ENCODE measurements at places on chromosomes 5 and 9. TPM values are rescaled to one million over a fixed set of nuclear protein-coding genes. Genes with fewer than 3 reads are reported as not detected.

DNA sequence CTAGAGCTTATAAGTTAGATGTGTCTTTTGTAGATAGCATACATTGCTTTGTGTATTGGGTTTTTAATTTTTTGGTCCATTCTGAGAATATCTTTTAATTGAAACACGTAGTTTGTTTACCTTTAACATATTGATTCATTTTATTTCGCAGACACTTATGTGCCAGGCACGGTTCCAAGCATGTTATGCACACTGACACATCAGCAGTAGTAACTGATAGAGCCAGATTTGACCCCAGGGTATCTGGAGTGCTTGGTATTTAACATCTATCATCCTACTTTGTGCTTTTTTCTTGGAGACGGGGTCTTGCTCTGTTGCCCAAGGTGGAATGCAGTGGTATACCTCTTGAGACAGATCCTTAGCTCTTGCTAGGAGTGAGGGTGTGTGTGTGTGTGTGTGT, 71.9 kb downstream of the USP20 start:
- no peak for DNase-seq

DNA sequence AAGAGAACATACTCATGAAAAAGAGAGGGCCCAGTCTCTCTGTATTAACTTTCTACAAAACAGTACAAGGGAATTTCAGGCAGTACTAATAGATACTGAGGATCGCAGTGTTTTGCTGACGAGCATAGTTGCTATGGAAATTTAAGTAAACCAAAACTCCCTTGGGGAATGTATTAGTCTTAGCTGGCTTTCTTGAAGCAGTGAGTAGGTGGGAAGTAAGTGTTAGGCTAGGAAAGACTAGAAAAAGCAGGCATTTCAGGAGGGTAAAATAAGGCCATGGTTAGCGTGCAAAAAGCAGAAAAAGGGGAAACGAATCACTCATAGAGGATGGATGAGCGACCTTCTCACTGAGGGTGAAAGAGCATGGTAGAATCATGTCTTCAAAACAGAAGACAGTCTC, 84.3 kb upstream of the ACTBL2 start:
- DNase-seq = no peak

- peak; percentile 58 for DNase-seq
Measured at GRCh38 chr9:75265525-75265972, 177.2 kb downstream of the OSTF1 start.

- DNase-seq = no peak
Measured at GRCh38 chr9:70020991-70021571, 22.6 kb upstream of the MAMDC2 start.

DNA sequence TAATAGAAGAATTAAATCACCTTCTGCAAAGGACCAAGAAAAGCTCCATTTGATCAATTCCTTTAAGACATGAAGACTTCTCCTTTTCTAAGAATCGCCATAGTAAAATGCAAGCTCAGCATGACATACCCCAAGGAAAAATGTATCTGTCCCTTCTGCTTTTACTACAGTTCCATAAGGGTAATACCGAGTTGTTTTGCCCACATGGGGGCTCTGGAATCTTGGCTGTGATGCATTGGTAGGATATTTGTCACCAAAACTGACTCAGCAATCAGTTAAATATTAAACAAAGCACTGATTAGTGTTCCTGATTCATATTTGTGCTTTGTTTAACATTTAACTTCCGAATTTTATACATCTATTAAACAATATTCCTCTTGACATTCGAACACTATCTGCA, 24.3 kb upstream of the KCNIP1 start:
- no peak for DNase-seq

The GZMA gene
- total RNA-seq = not detected

GRCh38 chr5:176355400-176356178, 6.0 kb downstream of the KIAA1191 start:
- no peak for DNase-seq

DNA sequence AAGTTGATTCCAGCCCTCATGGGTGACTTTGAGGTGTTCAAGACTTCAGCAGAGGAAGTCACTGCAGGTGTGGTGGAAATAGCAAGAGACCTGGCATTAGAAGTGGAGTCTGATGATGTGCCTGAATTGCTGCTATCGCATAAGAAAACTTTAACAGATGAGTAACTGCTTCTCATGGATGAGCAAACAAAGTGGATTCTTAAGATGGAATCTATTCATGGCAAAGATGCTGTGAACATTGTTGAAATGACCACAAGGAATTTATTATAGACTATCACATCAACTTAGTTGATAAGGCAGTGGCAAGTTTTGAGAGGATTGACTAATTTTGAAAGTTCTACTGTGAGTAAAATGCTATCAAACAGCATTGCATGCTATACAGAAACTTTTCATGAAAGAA, 17.1 kb upstream of the POU4F3 start:
- DNase-seq = no peak

- DNase-seq = peak; percentile 85
Measured at GRCh38 chr5:78648359-78649210, at the start of gene LHFPL2. LHFPL2 (minus strand) TSS chr5:78648772; CDS start chr5:78510213, 138,559 bp downstream.

The GABBR2 gene
- total RNA-seq = 6.2 TPM

The FOXD4 gene
- total RNA-seq = not detected

- DNase-seq = no peak
Measured at GRCh38 chr5:111562561-111562960, 50.2 kb upstream of the STARD4 start.

The MYORG gene
- total RNA-seq = 15.6 TPM

DNA sequence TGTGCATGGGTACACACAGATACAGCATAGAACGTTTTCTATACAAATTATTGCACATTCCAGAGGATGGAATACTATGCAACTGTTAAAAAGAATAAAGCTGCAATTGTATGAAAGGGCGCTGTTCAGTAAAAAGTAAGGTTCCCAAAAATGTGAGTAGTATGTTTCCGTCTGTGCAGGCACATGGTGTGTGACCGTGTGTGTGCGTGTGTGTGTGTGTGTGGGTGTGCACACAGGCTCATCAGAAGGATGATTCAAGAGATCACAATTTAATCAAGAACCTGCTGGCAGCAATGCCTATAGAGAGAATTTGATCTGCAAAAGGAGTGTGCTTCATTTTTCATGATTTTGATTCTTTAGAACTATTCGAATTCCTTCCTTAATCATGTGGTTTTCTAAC, 76.3 kb downstream of the SEMA4D start:
- no peak for DNase-seq

DNA sequence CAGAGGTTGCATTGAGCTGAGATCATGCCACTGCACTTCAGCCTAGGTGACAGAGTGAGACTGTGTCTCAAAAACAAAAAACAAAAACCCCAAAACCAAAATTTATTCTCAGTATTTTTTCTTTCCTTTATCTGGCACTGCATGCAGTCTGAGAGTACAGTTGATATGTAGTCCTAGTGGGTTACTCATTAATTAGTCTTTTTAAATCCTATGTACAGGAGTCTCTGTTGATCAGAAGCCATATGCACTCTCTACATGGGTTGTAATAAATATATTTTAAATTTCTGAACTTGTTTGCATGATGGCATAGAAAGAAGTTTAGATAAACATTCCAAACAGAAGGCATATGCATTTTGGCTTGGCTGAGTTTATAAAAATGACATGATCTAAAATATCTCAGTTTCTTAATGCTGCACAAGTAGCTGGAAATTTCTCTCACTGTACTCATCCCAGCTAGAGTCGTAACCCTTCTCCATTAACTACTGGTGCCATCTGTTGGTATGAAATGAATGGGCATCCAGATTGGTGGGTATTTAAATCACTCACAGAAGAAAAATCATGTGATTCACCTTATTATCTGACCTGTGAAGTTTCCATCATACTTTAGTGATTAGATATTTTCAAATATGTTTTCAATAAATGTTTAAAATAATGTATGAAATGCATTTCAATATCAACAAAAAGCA, 284.8 kb downstream of the CTNND2 start:
- no peak for DNase-seq

GRCh38 chr9:111839387-111839786, 44.6 kb upstream of the SHOC1 start:
- DNase-seq = peak; percentile 77

The ACOT12 gene
- not detected for total RNA-seq

DNA sequence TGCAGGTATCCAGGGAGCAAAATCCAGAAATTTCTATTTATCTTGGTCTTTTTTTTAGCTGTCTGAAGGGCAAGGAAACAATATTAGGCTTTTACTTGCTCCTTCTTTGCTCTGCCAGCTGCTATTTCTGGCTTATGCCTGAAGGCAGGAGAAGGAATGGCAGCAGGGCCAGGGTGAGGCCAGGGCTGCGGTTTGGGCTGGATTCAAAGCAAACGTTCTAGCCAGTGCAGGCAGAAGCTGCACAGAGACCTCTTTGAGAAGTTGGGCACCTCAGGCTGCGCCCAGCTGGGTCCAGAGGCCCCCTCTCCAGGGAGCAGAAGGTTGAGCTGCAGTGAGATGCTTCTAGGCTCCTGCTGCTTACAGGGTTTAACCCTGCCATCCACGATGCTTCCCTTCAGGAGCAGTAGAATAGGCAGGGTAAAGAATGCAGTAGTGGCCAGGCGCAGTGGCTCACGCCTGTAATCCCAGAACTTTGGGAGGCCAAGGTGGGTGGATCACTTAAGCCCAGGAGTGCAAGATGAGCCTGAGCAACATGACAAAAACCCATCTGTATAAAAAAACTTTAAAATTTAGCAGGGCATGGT, 201.2 kb downstream of the ADCY2 start:
- DNase-seq = no peak

- DNase-seq = no peak
Measured at GRCh38 chr5:163569284-163569683, 63.9 kb downstream of the MAT2B start.

The DBH gene
- 5.0 TPM for total RNA-seq

GRCh38 chr9:32677931-32678330, 42.5 kb upstream of the TAF1L start:
- DNase-seq = no peak

- DNase-seq = no peak
Measured at GRCh38 chr9:133499892-133500270, 21.0 kb upstream of the SLC2A6 start.

The PAEP gene
- not detected for total RNA-seq

- no peak for DNase-seq
Measured at GRCh38 chr5:56757077-56757476, 58.3 kb upstream of the MAP3K1 start.

- no peak for DNase-seq
Measured at GRCh38 chr5:4651806-4652565, 488.1 kb upstream of the ADAMTS16 start.

DNA sequence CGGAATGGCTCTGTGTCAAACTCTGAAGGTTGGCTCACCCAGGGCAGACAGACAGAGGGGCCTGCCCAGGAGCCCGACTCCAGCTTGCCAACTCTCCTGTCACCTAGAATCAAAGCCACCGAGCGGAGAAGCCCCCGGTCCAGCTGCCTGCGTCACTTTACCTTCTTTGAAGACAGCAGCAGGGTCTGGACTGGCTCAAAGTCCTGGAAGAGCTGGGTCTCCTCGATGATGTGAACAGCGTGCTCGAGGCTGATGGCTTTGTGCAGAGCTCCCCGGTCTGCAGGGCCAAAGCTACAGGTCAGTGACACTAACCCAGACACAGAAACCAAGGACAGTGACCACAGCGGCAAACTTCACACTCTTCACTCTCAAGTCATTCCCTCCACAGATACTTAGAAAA, 67.9 kb downstream of the SECISBP2 start:
- DNase-seq = no peak

DNA sequence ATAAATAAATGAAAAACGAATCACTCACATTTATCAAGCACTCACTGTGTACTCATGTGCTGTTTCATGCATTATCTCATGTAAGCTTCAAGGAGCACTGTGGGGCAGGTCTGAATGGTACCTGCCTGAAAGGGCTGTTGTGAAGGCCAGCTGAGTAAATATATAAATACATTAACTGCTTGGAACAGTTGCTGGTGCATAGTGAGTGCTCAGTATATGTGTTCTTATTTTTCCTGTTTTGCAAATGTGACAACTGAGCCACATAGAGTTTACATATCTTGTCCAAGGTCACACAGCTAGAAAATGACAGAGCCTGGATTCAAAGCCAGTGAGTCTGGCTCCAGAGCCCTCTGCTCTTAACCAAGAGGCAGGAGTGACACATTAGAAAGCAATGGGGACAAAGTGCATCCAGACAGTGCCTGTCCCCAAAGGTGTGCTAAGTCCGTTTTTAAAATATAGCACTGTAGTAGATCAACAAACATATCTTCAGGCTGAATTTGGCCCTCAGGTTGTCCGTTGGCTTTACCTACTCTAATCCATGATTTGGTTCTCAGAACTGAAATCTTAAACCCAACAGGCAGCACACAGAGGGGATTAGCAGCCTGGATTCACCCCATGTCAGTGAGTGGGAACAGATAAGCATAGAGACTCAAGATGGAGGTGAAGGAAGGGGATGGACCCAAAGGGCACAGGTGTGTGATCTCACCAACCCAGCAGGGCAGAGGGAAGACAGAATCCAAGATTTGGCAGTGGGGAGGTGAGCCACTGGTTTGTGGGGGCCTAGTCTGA, 70.8 kb downstream of the WWC1 start:
- DNase-seq = no peak

Data from adrenal gland (tissue), 19 donors.